ENCODE measurements at places on chromosomes 2 and 18. TPM values are rescaled to one million over a fixed set of nuclear protein-coding genes. Genes with fewer than 3 reads are reported as not detected.

Gene UPP2
- not detected for total RNA-seq

Gene DNAJC5G
- total RNA-seq = not detected

Gene CRYBA2
- not detected for total RNA-seq

Gene GPR75
- total RNA-seq = 2.8 TPM

Gene LRP2
- 0.20 TPM for total RNA-seq

Gene KYNU
- 1.6 TPM for total RNA-seq

Gene CHST9
- 4.5 TPM for total RNA-seq

Gene C2orf80
- total RNA-seq = not detected

Gene RAD51AP2
- under 0.01 TPM for total RNA-seq

Gene ATP6V1B1
- not detected for total RNA-seq

Gene SGO2
- 4.2 TPM for total RNA-seq

Gene PSMA8
- total RNA-seq = not detected

Gene MEP1B
- total RNA-seq = not detected

Gene LRRC30
- total RNA-seq = not detected

Gene CD28
- not detected for total RNA-seq

Gene PROKR1
- total RNA-seq = not detected

Gene SKA1
- total RNA-seq = 0.20 TPM

Gene RELCH
- total RNA-seq = 23.4 TPM

Gene ALPI
- total RNA-seq = not detected

Gene LBX2
- 0.99 TPM for total RNA-seq

Gene SLC23A3
- total RNA-seq = 1.0 TPM

Gene CYS1
- total RNA-seq = 223 TPM

Data from renal cortical epithelial cell (primary cell).